ENCODE measurements at places on chromosomes 2 and 18.

DNA sequence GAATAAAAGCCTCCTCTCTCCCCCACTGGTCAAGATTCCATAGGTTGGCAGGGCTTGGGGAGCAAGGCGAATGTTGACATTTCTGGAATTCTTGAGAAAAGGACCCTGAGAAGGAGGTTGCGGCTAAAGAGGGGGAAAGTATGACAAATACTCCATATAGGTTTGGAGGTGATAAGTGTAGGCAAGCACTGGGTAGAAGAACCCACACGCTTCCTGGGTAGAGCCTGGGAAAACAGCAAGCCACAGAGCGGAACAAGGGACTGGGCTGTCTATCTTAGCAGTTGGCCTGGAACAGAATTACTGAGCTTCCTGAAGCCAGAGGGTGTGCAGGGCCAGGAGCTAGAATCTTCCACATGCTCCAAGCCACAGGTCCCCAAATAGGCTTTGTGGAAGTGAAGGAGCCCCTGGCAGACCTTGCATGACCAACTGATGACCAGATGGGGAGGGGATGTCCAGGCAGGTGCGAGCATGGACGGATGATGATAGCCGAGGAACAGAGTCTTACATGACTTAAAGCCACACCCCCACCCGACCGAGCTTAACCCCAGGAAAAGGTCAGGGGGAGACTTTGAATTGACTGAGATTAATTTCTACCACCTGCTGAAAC lies 9.9 kb downstream of the PRKAG3 start:
- DNase-seq: no peak

DNA sequence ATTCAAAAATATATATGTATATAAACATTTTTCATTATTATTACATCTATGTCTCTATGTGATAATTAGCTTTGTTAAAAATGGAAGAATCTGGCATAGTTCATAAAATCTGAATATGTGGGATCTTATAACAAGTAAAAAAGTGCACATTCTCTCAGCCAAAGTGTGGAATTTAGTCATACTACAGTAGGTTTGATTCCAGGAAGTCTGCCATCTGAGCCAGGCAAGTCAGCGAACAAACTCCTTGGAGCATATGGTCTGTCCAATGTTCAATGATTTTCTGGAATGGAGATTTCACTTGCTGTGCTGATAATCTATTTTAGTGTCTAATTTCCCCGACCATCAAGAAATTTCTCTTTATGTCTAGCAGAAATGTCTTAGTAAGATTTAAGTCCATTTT lies 1033.2 kb upstream of the NXPH2 start:
- no peak for DNase-seq

DNA sequence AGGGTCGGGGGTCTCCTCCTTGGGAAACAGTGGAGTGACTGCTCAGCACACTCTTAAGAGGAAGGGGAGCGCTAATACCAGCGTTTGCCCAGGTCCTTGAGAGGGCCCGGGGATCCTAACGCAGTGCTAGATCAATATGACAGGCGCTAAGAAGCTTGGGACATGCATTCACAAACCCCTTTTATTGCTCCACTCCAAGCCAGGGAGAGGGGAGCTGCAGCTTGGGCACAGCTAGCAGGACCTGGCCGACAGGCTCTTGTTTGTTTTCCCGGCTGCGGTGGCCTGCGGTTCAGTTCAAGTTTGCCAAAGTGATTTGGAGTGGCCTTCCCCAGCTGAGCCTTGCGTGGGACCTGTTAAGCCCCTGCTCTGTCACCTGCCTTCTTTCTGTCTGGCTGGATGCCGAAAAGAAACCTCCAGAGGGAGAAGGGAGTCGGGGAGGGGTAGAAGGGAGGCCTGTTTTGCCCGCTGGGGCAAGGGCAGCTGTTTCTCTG lies 152.1 kb downstream of the GLI2 start:
- no peak for DNase-seq

DNA sequence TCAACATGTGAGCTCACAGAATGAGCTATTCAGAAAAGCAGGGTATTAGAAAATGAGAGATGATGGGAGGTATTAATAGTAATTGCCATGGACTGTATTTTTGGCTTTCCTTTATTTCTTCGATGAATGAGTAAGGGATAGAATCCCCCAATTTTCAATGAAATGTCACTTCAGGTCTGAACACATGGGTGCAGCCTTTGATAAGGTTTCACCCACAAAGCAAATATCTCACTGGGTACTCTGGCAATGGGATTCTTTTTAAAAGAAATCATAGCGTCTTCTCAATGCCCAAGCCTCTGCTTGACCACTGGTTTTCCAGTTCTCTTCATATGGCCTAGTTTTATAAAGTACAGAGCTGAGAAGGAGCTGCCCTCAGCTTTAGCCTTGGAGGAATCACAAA lies 610.5 kb upstream of the FANCL start:
- no peak for DNase-seq

DNA sequence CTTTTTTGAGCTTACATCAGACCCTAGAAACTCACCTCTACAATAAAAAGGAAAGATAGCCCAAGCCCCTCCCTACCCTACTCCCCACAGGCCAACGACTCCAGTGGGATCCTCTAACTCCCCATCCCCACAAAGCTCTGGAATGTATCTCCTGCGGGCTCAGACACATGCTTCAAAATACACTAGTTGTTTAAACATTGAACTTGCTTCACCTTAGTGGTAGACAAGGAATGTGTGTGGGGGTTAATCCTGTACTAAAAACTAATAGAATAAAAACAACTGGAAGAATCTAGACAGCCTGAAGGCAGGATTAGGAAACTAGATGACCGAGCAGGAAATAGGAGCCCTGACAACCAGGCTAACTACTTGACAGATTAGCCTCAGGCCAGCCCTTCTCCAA lies 211.5 kb downstream of the SUCLG1 start:
- no peak for DNase-seq
